ENCODE measurements at places on chromosomes 12 and 14.

DNA sequence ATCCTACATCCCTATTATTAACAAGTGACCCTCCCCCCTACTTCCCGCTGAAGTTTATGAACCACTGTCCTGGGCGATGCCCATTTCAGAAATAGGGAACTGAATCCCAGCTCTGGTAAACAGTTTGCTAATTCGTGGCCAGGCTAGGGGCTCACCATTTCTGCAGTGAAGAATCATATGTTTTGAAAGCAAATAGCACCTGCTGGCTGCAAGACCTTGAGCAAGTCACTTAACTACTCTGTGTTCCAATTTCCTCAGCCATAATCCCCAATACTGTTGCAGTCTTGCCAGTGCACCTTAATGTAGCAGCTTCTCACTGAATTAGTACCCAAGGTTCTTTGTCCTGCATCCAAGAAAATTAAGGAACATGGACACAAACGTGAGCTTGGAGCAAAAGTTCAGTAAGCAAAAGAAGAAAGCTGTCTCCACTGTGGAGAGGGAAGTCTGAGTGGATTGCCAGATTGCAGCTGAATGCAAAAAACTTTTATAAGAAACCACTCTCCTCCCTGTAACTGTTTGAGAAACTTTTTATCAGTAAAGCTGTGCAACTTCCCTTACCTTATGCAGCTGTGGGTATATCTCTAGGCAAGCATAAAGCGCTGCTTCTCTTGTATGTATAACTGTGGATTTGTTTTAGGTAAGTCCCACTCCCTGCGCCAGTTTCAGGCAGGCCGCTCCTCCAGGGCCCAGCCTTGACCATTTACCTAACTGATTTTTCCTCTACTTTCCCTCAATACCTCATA, 824 bp downstream of the OAS1 start:
- no peak for DNase-seq

DNA sequence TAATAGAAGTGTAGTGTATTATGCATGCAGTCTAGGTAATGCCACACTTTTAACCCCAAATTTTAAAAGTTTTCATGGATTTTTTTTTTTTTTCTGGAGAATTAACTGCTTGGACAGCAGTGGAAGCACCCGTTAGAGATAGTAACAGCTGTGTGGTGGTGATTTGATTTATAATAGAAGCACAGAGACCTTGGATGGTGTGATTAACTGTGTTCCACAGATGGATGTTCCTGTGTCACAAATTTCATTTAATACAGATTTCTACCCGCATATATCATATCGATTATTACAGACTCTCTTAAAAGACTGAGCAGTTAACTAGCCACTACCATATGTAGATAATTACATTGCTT, 47.0 kb downstream of the IFT81 start:
- DNase-seq: no peak

GRCh38 chr12:123264642-123265041, 7.0 kb downstream of the CDK2AP1 start:
- no peak for DNase-seq

- no peak for DNase-seq
These were observed 15.0 kb upstream of the KRT73 start for GRCh38 chr12:52633383-52633782.

DNA sequence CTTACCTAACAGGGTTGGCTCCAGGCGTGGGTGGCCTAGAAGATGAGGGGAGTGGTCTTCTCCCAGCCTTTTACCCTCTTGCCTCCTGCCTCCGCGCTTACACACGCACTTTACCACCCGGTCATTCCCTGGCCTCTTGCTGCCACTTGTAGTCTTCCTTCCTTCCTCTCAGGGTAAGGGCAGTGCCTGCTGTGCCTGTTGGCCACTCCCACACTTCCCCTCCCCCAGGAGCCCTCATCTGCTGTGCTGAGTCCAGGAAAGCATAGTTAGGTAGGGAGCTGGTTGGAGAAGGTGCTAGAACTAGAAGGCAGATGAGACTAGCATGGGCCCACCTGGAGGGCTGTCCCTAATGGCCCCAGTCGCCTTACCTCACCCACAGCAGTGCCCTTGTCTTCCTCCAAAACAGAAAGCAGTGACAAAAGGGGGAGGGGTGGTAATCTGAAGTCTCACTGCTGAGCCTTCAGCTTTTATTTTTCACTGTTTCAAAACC, 54.3 kb upstream of the SRSF5 start:
- DNase-seq: no peak

DNA sequence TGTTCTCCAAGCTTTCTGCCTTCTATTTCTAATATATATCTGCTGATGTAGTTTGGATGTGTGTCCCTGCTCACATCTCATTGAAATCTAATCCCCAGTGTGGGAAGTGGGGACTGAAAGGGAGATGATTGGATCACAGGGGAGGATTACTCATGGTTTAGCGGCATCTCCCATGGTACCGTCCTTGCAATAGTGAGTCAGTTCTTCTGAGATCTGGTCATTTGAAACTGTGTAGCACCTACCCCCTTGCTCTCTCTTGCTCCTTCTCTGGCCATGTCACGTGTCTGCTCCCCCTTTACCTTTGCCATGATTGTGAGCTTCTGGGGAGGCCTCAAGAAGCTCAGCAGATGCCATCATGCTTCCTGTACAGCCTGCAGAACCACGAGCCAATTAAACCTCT, 26.2 kb upstream of the ALX1 start:
- DNase-seq: no peak

- no peak for DNase-seq
These were observed 253.9 kb downstream of the CACNA1C start for GRCh38 chr12:2306735-2307134.

GRCh38 chr12:63917477-63917862, 73.0 kb downstream of the SRGAP1 start:
- DNase-seq: no peak

DNA sequence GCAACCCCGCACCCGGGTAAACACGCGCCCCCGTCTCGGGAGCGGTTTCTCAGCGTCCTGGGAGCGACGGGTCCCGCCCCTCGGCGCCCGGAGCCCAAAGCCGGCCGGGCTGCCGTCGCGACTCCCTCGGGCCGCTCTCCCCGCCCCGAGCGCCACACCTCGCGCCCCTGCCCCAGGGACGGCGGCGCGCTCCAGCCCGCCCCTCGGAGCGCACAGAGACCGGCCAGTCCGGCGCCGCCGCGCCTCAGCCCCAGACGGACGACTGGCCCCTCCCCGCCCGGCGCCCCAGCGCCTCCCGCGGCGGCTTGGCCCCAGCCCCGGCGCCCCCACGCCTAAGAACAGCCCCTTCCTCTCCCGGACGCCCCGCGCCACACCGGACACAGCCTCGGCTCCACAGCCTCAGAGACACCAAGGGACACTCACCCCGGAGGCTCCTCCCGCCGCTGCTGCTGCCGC, 411 bp downstream of the BTBD7 start:
- DNase-seq: no peak

DNA sequence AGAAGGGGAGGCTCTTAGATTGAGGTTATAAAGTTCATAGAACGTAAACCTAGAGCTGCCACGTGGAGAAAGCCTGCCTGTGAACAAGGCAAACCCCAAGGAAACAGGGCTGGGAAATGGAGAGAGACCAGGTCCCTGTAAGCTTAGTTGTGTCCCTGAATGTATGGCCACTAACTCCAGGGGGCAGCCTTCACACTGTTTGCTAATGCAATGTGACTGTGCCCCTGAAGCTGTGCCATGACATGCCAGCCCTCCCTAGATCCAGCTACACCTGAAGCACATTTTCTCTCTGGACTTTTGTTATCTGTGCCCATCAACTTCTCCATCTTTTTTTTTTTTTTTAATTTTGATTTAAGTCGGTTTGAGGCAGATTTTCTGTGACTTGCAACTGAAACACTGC, 60.6 kb upstream of the TMCC3 start:
- no peak for DNase-seq

GRCh38 chr14:90277581-90278198, 21.3 kb downstream of the PSMC1 start:
- no peak for DNase-seq

- no peak for DNase-seq
These were observed 1.3 kb downstream of the GLRX5 start for GRCh38 chr14:95536036-95536593.

- no peak for DNase-seq
These were observed 134.0 kb downstream of the TMEM117 start for GRCh38 chr12:43969882-43970281.

All from stimulated activated CD4-positive, alpha-beta T cell treated with anti-CD3 and anti-CD28 coated beads, Interleukin-1b, Interleukin-23, amount 100 ng/mL, for 1 hour (primary cell).